ENCODE measurements at places on chromosomes 16 and 17.
A peak's percentile ranks its signal among the peaks of the same experiment; 100 is the strongest.

DNA sequence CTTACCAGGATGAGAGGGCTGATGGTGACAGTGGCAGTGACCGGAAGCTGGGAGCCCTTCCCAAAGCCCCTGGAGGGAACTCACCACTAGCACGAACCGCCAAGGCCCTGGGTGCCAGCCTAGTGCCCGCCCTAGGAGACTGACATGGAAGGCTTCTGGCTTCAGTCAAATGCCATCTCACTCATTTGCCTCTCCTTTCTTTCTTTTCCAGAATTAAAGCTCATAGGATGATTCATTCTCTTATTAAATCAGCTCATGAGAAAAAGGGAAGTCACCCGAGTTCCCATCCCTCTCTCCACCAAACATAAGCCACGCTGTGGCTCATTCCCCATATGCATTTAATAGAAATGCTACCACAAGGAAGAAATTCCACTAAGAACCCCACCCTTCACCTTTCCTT is 12.1 kb downstream of the CUEDC1 start:
- DNase-seq: no peak

DNA sequence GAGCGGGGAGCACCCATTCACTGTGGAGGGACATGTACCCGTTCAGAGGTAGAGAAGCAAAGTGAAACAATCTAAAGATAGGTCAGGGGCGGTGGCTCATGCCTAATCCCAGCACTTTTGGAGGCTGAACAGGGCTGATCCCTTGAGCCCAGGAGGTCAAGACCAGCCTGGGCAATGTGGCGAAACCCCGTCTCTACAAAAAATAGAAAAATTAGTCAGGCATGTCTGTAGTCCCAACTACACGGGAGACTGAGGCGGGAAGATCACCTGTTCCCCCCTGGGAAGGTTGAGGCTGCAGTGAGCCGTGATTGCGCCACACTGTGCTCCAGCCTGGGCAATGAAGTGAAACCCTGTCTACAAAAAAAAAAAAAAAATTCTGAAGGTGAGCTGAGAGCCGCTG is 21.7 kb downstream of the MYL4 start:
- DNase-seq: no peak

GRCh38 chr16:56212144-56212543 is 20.9 kb downstream of the GNAO1 start:
- DNase-seq: no peak

- DNase-seq: no peak
Observed at GRCh38 chr16:6499413-6499812, 833.2 kb upstream of the RBFOX1 start.

DNA sequence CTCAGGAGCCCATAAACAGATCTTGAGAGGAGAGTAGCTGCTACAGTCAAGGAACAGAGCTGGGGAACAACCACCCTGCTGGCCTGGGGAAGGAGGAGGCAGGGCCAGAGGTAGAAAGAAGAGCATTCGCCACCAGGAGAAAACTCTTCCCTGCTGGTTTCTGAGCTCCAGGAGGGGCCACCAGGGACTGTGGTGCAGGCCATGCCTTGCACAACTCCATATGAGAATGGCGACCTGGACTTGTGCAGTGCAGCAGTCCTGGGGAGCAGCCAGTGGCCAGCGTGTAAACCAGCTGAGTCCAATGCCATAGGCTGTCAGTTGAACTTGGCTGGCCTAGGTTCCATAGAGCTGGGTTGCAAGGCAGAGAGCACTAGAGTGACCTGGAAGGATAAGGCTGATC is 11.6 kb downstream of the SLC13A2 start:
- no peak for DNase-seq

- DNase-seq: no peak
Observed at GRCh38 chr17:61161615-61162134, 238.0 kb upstream of the TBX2 start.

DNA sequence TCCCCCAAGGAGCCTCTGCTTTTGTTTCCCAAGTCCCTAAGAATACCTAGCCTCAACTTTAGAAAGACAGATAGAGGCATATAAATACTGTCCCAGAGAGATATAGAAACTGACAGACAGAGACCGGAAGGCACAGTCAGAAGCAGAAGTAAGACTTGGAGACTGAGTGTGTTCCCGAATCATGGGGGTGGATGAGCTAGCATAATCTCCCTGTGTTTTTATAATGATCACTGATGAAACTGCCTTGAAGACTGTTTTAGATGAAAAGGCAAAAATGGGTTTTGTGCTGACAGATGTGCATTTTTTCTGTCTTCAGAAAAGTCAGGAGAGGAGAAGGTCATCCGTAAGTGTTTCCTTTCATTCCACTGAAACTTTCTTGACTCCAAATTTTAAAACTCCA is 8.3 kb upstream of the PSMD3 start:
- no peak for DNase-seq

DNA sequence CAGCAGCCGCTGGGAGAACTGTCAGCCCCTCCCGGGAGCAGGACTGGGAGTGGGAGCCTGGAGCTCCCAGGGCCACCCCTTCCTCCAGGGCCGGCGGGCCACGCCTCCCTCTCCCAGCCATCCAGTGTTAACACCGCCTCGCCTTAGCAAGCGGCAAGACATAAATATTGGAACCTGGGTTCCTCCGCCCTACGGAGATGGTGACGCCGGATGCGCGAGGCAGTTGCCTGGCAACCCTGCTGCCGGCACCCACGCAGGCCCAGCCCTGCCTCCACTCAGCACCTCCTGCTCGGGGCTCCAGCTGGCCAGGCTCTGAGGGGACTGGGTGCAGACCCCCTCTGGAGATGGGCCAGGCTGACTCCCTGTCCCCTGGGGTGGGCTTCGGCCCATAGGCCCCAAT is 27.4 kb upstream of the CACNA1H start:
- DNase-seq: peak; percentile 18

DNA sequence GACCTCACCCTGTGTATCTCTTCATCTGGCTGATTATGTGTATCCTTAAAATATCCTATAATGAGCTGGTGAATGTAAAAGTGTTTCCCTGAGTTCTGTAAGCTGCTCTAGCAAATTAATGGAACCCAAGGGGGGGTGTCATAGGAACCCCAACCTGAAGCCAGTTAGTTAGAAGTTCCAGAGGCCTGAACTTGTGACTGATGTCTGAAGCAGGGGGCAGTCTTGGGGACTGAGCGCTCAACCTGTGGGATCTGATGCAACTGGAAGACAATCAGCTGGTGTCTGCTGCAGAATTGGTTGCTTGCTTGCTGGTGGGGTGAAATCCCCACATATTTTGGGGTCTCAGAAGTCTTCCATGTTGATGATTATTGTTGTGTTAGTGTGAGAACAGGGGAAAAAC is 75.7 kb upstream of the NKD1 start:
- DNase-seq: no peak

- DNase-seq: no peak
Observed at GRCh38 chr16:1674751-1675664, 3.1 kb upstream of the JPT2 start.

Data from stimulated activated CD4-positive, alpha-beta T cell treated with anti-CD3 and anti-CD28 coated beads, Interleukin-12 subunit alpha, Interleukin-12 subunit beta, amount 100 ng/mL, for 48 hours (primary cell).